ENCODE measurements at places on chromosomes 1 and 21.

DNA sequence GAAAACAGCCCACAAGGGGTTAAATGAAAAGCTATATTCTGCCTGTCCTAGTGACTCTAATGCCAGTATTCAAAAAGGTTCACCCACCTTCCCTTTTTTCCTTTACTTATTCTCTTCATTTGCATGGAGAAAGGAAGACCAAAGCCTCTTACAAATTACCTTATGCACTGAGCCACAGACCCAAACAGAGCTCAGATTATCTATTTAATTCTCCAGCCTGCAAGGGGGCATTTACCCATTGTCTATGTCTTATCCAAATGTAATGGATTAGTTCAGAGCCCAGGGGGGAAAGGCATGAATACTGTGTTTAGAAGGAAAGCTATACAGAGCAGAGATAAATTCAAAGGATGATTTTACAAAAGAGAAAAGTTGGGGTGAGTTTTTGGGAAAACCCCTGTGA, 388.5 kb downstream of the OMA1 start:
- DNase-seq, result no peak

DNA sequence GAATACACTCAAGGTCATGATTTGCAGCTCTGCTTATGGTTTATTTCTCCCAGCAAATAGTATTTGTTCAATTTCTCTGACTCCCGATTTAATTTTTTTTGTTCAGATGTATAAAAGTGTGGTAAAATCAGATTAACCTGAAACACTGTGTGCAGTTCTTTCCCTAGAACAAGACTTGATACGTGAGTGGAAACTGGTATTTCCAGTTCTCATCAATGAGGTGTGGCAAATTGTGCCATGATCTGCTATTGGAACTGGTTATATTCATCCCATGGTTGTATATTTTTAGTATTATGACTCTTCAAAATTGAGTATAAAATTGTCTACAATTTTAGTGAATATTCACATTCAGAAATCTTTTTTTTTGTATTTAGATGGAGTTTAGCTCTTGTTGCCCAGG, 76.8 kb upstream of the IVNS1ABP start:
- DNase-seq, result no peak

GRCh38 chr1:198175423-198176170, 18.8 kb downstream of the NEK7 start:
- no peak for DNase-seq

GRCh38 chr21:35042836-35043235, 6.3 kb downstream of the RUNX1 start:
- no peak for DNase-seq

GRCh38 chr1:97461782-97462181, 459.1 kb downstream of the DPYD start:
- DNase-seq, result no peak

GRCh38 chr1:179742291-179742690, 800 bp upstream of the FAM163A start:
- no peak for DNase-seq

- DNase-seq, result no peak
Measured at GRCh38 chr1:3322450-3323020, 131.9 kb upstream of the ARHGEF16 start.

GRCh38 chr21:35035116-35035515, 14.0 kb downstream of the RUNX1 start:
- no peak for DNase-seq

DNA sequence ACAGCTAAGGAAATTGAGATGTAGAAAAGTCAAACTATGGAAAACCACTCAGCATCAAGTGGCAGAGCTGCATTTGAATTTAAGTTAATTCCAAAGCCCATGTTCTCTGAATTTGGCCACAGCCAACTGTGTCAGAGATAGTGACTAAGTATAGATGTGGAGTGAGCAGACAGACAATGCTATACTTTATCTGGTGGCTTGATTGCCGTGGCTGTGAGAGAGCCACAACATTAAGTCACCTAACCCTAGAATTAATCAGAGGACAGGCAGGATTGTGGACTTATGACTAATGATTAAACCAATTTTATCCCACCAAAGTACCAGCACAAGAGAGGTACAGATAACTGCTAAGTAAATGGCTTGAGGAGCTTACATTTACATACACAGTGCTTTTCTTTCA, 209.8 kb downstream of the TPR start:
- no peak for DNase-seq

DNA sequence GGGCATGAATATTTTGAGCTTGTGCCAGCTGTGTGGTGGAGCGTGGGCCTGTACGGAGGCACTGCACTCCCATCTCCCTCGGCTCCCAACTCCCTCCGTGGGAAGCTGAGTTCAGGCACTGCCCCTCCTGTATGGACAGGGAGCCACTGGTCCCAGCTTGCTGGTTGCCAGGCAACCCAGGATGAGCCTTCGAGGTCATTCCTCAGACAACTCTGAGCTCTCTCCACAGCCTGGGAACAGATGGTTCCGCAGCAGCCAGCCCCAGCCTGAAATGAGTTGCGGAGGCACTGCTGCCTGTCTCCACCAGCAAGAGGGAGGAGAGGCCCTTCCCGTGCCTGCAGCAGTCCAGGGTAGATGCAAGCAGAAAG, 58.4 kb upstream of the TENT5B start:
- no peak for DNase-seq

DNA sequence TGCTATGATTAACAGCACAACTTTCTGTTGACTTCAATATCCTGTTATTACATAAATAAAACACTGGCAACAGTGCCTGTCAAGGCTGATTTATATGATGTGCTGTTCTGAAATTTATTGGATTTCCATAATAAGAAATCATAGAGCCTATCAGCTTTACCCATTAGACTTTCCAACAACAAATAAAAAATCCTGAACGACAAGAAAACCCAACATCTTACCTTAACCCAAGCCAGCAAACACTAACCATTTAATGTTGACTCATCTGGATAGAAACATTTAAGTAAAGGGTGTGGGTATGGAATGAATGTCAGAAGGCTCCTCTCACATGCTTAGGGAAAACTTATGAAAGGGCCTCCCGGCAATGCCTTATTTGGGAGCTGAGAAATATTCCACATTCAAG, 165.1 kb downstream of the SLC45A1 start:
- DNase-seq, result no peak

DNA sequence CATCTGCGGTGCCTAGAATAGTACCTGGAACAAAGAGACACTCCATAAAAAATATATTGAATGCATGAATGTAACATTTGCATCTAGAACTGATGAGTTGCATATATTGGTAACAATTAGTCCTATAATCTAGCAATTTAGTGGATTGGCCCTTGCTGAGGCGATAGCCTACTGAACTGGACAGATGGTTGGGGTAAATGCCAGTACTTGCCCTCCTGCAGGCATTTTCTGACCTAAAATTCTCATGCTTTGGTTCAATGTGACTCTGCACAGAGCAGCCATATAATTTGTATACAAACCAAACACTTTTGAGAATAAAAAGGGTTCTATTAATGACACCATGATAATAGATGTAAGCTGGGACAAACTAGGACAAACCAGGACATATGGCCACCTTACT, 313.6 kb downstream of the OLFM3 start:
- DNase-seq, result no peak

- no peak for DNase-seq
Measured at GRCh38 chr21:41585199-41585994, 77.4 kb upstream of the TMPRSS2 start.

- DNase-seq, result no peak
Measured at GRCh38 chr1:200706111-200706814, 32.4 kb upstream of the CAMSAP2 start.

- DNase-seq, result no peak
Measured at GRCh38 chr1:205569411-205570172, 62.2 kb downstream of the ELK4 start.

- no peak for DNase-seq
Measured at GRCh38 chr1:58466630-58467241, 79.8 kb downstream of the OMA1 start.

GRCh38 chr1:189275796-189276195, 1201.9 kb downstream of the BRINP3 start:
- DNase-seq, result no peak

DNA sequence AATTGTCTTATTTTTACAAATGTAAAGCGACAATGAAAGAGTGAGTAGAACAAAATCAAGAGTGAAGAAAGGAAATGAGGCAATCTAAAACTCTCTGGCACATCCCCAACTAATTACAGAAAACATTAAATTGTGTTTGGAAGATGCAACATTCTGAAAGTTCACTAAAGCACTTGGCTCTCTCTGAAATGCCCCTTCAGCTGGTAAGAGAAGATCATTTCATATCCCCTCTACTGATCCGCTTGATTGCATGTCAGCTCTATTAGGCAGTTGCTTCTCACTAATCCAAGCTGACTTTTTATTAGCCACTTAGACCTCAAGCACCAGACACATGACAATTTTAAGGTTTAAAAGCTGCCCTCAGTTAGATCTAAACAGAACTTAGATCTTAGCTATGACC, 262.8 kb upstream of the PRMT6 start:
- DNase-seq, result no peak

- DNase-seq, result no peak
Measured at GRCh38 chr1:38814984-38815464, 44.5 kb downstream of the RRAGC start.

DNA sequence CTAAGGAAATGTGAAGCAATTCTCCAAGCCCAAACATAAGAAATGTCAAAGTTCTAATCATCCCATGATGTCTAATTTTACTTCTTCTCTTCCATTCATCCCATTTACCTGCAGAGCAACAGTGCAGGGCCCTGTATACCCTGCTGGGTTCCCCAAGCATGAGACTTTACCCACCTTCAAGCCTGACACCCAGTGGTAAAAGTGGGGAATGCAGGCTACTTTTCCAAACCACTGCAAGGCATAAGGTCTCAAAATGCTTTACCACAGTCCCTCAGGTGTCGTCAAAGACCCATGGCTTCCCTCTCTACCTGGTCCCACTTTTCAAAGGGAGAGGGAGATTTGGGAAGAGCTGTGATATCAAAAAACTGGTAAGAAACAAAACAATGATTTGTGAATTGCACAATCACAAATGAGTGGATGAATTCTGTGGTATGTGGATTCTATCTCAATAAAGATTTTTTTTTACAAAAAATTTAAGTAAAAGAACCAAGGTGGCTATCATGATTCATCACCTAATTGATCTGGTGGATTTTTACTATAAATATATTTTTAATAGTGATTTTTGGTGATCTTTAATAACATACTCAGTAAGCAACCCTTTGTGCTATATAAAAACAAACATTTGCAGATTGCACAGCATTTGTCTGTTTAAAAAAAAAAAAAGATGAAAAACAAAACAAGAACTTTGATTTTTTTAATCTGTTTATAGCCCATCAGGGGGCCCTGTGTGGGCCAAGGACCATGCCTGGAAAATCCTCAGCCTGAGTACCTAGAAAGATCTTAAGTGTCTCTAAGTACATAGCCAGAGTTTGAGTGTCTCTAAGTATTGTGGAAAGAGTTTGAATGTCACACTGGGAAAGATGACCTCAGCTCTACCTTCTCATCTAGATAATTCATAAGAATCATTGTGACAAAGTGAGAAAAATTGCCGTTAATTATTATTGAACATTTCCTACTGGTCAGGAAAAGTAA, 73.1 kb upstream of the GJB5 start:
- no peak for DNase-seq

DNA sequence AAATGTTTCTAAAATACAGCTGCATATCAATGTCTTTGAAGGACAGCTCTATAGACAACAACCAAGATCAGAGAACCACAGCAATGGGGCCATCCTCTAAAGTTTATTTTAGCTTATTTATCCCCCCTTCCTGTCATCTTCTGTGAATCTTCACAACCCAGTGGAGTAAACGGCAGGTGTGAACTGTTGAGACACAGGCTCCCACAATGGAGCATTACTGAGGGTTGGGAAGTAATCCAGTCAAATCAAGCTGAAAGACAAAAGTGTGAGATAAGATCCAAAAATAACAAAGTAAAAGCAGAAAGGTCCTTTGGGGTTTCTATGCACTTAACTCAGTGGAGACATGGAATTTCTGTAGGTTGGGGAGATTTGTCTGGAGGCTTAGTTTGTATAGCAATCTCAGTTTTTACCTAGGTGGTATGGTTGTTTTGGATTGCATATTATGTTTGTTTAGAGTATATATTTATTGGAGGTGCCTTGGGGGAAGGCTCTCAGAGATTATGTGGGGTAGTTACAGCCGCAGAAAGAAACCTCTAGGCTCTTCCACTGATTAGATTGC, 286.9 kb upstream of the ADGRL2 start:
- no peak for DNase-seq

- no peak for DNase-seq
Measured at GRCh38 chr21:46151261-46151988, 4.0 kb downstream of the FTCD start.

DNA sequence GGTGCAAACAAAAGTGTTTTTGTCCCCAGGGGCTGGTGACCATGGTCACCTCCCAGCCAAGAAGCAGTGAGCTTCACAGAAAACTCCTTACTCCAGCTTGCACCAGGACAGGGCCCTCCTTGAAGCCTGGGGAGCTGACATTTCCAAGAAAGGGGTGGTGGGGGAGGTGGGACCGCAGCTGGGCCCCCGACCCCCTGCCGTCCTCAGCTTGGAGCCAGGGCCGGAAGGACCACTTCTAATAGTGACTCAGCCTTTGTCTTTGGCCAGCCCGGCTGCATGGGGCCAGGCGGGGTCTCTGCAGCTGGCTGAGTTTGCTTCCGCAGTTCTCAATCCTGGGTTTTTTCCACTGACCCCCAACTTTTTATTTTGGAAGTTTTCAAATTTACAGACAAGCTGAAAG, 136.5 kb upstream of the POU3F1 start:
- DNase-seq, result no peak

- no peak for DNase-seq
Measured at GRCh38 chr1:151832318-151832980, 847 bp upstream of the RORC start.

DNA sequence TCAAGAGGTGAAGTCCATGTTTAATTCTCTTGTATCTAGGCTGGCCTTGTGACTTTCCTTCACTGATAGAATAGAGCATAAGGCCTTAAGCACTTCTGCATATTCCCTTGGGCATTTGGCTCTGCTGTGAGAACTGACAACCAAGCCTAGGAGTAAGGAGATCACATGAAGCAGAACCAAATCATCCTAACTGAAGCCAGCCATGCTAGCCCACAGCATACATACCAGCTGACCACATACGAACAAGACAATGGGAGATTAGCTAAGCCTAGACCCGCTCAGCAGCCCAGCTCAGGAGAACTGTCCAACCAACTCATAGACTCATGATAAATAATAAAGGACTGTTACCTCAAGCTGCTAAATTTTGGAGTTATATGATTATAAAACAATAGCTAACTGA, 114.6 kb upstream of the NEK7 start:
- DNase-seq, result no peak
